ENCODE measurements at places on chromosomes 7 and 10.

GRCh38 chr7:149478754-149479153, 17.9 kb upstream of the ZNF777 start:
- DNase-seq, result no peak

DNA sequence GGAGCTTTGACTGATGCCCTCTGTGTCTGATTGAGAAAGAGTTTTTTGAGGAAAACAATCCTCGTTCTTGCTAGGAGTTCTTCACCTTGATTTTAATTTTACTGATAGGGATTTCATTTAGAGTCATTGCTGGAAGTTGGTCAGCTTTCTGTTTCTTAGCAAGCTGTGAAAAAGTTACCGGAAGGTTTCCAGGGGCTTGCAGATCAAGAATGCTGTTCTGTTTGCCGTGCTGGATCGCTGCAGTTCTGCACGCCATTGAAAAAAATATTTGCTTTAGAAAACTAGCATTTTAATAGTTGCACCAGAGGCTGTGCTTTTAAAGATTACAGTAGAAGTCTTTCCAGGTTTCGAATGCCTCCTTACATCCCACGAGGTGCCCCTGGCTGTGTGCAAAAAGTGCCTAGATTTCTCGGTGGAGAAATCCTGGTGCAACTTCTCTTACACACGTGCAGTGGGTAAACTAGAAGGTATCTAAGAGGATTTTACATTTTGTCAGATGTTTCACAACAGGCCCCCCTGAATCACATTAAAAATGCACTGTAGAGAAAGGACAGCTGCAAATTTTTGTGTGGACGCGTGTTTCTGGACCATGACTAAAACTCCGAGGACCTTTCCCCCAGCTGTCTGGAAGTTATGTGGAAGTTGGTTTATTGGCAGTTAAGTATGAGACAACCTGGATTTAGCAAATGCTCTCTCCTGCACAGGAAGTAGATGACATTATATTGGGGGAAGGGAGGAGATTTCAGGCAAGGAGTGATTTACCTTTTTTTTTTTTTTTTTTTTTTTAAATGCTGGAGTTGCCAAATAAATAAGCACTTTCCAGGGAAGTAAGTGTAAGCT, 5.8 kb downstream of the TCF7L2 start:
- DNase-seq, result no peak

DNA sequence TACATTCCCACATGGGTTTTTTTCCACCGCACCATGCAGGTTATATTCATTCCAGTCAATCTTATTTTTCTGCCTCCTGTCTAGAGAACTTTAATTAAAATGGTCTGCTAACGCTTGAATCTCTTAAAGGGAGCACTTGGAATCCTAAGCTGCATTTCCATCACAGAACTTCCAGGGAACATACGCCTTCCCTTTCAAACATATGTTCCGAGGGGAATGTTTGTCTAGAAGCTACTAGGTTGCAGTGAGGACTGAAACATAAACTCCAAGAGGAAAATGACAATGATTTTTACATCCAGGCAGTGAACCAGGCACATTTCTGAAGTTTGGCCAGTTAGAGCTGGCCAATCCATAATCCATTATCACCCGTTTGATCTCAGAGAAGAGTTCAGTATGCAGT, 375.5 kb upstream of the NRP1 start:
- no peak for DNase-seq

GRCh38 chr7:82404094-82404493, 39.5 kb downstream of the CACNA2D1 start:
- DNase-seq, result no peak

- DNase-seq, result no peak
Measured at GRCh38 chr10:68208424-68209042, 23.4 kb downstream of the ATOH7 start.

- DNase-seq, result no peak
Measured at GRCh38 chr7:42012313-42012712, 224.7 kb downstream of the GLI3 start.

DNA sequence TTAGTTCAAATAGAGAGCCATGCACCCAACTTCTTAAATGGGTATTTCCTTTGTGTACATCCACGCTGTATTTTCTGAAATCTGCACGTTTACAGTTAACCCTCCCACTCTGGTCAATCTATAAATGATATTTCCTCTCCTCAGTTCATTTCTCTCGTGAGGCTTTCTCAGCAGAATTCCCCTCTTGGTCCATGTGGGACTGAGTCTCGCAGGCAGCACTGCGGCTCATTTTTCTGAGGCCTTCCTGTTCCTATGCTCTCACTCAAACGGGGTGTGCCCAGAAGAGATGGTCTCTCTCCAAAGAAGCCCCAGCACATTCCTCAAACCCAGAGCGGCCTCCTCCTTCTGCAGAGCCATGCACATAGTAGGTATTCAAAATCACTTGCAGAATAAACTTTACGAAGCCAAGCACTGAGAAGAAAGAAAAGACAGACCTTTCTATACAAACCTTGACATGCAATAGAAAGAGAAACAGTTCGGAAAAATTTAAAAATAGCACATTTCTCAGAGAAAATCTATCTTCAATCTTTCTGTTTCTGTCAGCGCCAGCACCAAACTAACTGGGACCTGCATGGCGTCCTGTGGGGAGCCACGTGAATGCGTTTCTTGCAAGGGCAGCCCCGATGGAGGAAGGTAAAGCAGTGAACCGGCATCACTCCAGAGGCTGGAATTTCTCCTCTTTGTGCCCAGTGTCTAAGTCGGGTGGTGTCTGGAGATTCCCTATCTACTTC, 77.1 kb downstream of the HIPK2 start:
- DNase-seq, result no peak

DNA sequence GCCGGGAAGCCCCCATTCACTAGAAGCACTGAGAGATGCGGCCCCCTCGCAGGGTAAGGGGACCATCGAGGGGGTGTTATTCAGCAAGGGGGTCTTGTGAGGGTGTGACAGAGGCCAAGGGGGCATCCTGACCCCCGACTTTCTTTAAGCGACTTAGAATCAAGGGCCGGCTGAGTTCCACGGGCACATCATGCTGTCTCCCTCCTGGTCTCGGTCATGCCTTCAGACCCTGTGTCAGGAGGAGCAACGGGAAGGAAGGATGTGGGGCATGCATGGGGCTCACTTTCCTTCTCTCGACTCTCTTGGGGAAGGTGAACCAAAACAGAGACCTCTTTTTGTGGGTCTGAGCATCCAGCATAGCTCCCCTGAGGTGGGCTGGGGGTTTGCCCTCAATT, 2.5 kb downstream of the ACSL5 start:
- DNase-seq, result no peak

- no peak for DNase-seq
Measured at GRCh38 chr10:82922755-82923154, 1047.8 kb downstream of the NRG3 start.

GRCh38 chr7:70694434-70694970, 437.4 kb upstream of the GALNT17 start:
- DNase-seq, result no peak

GRCh38 chr10:135132-135600, at the start of gene ZMYND11:
Gene ZMYND11, plus strand, starts transcription at chr10:135455. Its CDS starts 44,558 bp downstream, at chr10:180013.
- DNase-seq, result peak; percentile 53

DNA sequence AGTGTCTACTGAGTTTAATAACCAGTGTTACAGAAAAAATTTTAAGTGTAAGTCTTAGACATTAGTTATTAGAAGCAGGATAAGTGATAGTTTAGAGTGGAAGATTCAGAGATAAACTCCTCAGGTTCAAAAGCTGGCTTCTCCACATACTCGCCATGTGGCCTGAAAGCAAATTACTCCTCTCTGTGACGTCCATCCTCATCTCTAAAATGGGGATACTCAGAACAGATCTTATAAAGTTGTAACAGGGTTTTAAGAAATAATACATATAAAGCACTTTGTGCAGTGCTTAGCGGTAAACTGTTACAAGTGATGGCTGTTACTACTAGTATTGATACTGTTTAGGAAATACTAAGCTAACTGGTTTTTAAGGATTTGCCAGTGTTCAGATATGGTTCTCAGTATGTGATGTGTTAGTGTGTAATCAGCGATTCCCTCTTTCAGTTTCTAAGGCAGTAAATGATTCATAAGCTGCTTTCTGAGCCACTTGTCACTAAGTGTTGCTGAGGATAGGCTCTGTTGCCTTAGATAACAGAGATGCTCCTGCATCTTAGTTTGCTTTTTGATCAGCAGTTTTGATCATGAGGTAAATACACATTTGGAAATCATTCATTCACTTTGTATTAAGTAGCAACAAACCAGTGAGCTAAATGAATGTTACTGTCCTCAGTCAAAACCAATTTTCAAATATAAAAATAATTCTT, 58.7 kb downstream of the CYP51A1 start:
- DNase-seq, result no peak

DNA sequence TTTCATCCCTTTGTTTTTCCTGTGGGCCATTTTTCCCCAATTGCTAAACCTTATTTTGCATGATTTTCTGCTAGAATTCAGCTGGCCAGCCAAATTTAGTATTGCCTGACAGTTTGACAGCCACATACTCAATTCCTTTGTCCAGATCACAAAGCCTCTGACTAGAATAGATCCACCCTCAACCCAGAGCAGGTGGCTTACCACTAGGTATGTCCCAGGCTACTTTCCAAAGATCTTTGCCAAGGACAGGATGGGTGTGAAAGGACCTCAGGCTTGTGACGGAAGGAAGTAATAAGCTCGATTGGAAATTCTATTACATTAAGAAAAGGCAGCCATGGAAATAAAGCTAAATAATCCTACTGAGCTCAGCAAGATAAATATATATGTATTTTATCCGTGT, 50.6 kb upstream of the AGK start:
- DNase-seq, result no peak

DNA sequence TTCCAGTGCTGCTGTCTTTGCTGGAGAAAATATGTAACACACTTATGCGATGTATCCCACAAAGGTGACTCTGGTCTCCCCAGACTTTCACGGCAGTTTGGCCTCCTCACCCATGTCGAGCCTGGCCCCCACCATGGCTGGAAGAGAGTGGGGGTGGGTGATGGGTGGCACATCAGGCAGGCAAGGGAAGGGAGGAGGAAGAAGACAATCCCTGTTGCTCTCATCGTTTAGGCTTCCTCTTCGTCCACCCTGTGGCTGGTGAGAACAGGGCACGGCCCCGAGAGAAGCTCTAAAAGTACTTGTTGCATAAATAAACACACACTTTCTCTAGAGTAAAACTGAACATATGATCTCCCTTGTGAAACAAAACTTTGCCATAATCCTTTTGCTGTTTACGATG, 11.2 kb upstream of the NPS start:
- DNase-seq, result no peak

DNA sequence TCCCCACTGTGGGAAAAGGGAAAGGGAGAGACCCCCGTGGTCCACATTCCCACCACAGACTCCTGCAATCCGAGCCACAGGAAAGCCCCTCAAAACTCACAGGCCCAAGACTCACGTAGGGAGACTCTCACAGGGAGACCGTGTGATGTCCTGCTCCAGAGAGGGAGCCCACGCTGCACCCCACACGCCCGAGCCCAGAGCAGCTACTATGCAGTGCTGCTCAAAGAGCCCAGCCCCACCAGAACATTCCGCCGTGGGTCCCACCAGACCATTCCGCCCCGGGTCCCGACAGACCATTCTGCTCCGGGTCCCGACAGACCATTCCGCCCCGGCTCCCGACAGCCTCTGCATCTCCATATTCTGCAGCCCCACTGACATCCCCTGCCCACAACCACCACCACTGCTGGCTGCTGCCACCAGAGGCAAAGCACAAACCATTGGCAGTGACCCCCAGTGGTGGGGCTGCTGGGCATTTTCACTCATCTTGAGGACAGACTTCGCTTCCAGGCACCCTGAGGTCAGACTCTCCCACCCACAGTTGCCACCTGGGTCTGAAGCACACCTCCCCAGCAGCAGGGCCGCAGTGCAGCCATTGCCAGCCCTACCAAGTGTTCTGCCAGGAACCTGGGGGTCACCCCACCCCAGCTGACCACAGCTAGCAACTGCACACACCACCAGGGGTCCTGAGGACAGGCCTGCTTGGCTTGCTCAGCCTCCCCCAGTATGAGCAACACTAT, 625.4 kb upstream of the FOXK1 start:
- no peak for DNase-seq

GRCh38 chr10:7133958-7134357, 276.9 kb downstream of the SFMBT2 start:
- DNase-seq, result no peak

Data from stimulated activated CD8-positive, alpha-beta memory T cell treated with anti-CD3 and anti-CD28 coated beads, Interleukin-7, amount 100 ng/mL, for 1 hour (primary cell).